Tibial artery (tissue), 4 donors: ENCODE measurements at places on chromosomes 7 and 10.

GRCh38 chr10:33423154-33423529 lies 88.7 kb upstream of the NRP1 start:
- no peak for DNase-seq

- no peak for DNase-seq
Measured at GRCh38 chr10:14601872-14602725, 172.6 kb downstream of the FAM107B start.

DNA sequence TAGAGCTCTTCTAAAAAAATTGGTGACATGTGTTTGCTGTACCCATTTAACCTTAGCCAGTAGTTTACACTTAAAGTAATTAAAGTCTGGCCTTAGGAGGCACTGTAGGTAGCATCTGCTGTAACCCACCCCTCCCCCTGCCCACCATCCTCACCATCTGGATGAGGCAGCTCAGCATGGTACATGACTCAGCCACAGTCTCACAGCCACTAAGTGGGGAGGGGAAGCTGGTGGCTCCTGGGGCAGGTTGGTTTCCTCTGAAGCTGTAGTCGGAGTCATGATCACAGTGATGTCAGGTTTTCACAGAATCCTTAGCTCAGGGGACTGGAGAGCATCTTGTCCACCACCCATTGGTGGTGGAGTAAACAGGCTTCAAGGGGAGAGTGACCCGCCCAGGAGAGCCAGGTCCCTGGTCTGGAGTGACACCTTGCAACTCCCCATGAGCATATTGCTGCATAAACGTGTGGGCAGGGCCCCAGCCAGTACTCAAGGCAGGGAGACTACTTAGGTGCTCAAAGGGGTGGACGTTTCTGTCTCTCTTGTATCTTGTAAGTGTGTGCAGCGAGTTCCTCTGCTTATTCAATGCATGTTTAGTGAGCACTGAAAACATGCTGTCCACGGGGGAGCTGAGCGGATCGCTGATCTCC lies 125.9 kb downstream of the GRK5 start:
- DNase-seq: no peak

GRCh38 chr10:84665883-84666463 lies 337.6 kb downstream of the CCSER2 start:
- no peak for DNase-seq
